ENCODE measurements at places on chromosomes 7 and 10.

DNA sequence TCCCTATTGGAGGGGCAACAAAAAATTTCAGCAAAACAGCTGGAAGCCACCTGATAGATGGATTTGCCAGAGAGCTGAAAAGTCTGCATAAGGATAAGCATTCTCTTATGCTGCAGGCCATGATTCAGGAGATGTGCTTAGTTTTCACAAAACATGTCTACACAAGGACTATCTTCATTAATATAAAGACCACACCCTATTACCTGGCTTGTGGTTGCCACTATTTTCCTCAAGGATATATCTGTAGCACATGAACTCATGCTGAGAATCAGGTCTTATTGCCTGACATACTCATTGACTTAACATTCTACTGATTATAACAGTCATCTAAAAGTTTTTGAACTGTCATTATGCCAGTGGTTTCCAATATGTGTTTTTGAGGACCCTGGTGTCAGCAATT is 7.1 kb upstream of the COL17A1 start:
- no peak for DNase-seq

DNA sequence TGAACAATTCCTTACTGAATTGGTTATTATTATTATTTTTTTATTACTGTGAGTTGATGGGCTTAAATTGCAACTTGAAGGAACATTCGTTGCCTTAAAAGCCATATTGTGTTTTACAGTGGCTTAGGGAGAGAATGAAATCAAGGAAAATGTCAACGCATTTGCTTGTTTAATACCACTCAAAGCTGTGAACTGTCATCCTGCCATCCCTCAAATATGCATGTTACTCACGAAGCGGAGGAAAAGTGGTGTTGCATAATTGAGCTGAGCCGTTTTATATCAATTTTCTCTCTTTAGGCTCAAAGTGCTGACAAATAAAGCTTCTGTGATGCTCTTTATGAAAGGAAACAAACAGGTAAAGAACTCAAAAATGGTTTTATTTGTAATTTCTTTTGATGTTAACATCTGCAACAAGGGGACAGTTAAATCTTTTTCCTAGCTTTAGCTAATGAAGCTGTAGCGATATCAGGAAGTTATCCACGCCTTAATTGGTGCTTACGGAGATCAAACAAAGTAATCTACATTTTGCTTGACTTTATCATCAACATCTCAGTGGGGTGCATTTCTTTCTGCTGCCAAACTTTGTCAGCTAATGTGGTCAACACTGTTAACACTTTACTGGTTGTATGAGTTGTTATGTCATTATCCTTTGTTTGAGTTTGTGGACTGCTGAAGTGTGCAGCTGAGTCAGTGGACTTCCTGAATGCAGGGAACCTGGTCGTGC is 33.1 kb downstream of the GLRX3 start:
- DNase-seq, result no peak

GRCh38 chr10:73865107-73865458 is 9.3 kb downstream of the CAMK2G start:
- no peak for DNase-seq

- DNase-seq, result no peak
These were observed 25.5 kb downstream of the JAZF1 start for GRCh38 chr7:28155019-28155660.

DNA sequence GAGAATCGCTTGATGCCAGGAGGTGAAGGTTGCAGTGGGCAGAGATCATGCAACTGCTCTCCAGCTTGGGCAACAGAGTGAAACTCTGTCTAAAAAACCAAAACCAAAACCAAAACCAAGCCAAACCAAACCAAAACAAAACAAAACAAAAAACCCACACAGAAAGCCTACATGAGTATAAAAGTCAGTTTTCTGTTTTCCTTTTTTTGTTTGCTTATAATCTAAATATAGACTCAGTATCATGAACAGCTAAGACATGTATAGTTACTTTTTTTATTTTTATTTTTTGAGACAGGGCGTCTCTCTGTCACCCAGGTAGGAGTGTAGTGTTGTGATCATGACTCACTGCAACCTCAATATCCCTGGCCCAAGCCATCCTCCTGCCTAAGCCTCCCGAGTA is 16.8 kb upstream of the MTPN start:
- no peak for DNase-seq

GRCh38 chr10:13851906-13852305 is 265.1 kb downstream of the PRPF18 start:
- DNase-seq, result no peak

DNA sequence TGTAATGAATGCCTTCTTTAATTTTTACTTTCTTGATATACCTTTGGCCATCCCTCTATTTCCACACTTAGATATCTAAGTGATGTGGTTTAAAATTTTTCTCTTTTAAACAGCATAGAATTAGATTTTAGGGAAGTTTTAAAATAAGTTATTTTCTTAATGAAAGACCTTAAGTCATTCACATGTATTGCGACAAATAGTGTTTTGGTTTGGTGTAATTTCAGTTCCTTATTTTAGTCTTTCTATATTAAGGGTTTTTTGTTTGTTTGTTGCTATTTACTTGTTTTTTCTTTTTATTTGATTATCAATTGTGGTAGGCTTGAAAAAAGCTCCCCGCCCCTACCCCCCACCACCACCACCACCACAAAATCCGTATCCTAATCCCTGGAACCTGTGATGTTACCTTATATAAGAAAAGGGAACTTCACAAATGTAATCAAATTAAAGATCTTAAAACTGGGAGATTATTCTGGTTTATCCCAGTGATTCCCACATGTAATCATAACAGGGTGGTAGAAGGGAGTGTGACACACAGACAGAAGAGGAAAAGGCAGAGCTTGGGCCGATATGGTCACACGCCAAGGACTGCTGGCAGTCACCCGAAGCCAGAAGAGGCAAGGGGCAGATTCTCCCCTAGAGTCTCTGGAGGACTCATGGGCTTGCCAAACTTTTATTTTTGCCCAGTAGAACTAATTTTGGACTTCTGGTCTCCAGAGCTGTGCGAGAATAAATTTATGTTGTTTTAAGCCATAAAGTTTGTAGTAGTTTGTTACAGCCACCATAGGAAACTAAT is 149.7 kb downstream of the NPSR1 start:
- no peak for DNase-seq

DNA sequence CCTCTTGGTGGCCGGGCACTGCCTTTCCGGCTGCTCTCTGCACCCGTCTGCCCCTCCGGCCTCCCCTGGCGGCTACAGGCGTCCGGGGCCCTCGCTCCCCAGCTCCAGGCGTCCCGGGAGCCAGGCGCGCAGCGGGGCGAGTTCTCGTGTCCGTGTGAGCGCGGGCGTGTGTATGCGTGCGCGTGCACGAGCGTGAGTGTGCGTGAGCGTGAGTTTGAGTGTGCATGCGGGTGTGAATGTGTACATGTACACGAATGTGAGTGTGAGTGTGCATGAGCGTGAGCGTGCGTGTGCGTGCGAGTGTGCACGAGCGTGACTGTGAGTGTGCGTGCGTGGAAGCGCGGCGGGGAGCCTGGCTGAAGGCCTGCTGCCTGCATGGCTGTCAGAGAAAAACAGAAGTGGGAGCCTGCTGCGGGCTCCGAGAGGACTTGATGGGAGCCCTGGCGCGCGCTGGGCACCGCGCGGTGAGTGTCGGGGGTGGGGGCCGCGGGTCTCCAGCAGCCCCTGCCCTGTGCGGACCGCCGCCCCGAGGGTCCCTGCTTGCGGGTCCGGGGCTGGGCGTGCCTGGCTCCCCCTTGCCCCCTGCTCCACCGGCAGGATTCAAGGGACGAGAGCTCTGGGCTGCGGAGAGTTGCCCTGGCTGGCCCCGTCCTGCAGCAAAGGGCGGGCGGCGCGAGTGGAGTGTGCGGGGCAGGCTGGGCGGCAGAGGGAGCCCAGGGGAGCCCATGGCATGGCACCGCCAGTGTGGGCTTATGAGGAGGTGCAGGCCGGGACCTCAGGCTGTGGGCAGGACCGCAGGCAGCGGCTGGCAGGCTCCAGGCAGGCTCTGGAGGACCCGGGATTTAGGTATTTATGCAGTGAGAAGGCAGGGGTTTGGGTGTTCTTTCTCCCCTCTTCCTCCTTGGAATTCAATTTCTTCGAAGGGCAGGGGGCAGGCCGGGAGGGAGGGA is 75.8 kb upstream of the EN2 start:
- DNase-seq, result no peak

- DNase-seq, result no peak
These were observed 464.5 kb downstream of the ARL4A start for GRCh38 chr7:13151978-13152377.
